ENCODE measurements at places on chromosomes 1 and 21. TPM values are rescaled to one million over a fixed set of nuclear protein-coding genes. Genes with fewer than 3 reads are reported as not detected.

CRYAA gene
- total RNA-seq: not detected

BCAR3 gene
- total RNA-seq: 25.3 TPM

MRTO4 gene
- 21.4 TPM for total RNA-seq

RGS13 gene
- not detected for total RNA-seq

ALX3 gene
- total RNA-seq: not detected

DRAXIN gene
- not detected for total RNA-seq

CCDC181 gene
- total RNA-seq: not detected

LRRC8B gene
- 0.58 TPM for total RNA-seq

CFHR2 gene
- total RNA-seq: not detected

AVPR1B gene
- total RNA-seq: not detected

PEAR1 gene
- 20.1 TPM for total RNA-seq

C1orf141 gene
- total RNA-seq: not detected

ORC1 gene
- total RNA-seq: 0.35 TPM

OR2L2 gene
- not detected for total RNA-seq

All from pericardium fibroblast (primary cell).